ENCODE measurements at places on chromosomes 2 and 18.

GRCh38 chr18:9413576-9413975 is 61.7 kb upstream of the RALBP1 start:
- DNase-seq: no peak

GRCh38 chr18:74692367-74693013 is 94.8 kb downstream of the ZNF407 start:
- DNase-seq: no peak

DNA sequence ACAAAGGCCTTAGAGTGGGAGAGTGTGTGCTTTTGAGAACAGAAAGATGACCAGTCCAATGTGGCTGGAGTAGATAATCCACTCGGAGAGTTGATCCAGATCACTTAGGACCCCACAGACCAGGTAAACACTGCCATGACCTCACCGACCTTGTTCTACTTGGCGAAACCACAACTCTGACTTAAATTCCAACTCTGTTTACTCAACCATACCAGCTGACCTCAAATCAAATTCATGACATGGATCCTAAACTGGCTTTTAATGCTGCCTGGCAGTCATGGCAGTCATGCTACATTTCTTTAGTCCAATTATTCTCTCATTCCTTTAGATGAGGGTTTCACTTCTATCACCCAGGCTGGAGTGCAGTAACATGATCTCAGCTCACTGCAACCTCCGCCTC is 347.1 kb upstream of the FAM98A start:
- no peak for DNase-seq

DNA sequence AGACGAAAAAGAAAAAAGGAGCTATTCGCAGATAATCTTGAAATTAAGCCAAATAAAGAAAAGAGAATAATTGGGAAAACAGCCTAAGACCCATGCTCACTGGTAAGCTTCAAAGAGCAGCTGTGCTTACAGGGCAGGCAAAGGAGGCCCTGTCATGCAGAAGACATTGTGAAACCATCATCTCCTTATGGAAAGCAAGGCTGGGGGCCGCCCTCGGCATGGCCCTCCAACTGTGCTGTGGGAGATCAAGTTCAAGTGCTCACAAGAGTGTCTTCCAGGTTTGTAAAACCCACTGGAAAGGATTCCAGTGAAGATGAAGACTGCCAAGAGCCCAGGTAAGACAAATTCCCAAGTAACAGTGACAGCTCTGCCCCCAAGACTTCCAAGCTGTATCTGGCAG is 32.2 kb downstream of the ACVR1 start:
- DNase-seq: no peak

DNA sequence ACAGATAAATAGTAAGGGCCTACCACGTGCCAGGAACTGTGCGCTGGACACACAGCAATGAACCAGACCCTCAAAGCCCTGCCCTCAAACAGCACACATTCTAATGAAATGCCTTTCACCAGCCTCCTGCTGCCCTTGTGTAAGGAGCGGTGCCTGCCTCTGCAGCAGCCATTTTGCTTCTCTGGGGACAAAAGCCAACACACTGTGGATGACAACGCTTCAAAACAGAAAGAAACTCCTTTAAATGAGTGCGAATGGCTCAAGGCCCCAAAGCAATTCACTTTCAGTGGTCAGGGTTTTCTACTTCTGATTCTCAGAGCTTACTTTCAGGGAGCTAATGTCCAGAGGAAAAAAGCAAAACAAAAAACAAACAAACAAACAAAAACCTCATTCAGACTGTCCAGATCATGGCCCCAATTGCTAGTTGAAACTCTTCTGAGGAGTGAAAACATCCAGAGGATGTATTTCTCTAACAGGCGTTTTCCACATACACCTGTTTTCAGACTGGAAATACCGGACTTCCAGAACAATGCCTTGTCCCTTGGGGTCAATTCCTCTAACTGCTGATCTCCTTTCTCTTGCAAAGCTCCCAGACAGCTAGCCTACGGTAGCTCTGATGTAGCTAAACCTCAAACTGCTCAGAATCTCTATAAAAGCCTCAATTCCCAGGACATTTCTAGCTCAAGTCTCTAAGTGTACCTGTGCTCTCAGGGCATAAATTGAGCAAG is 323.3 kb upstream of the ZNF521 start:
- DNase-seq: no peak

- no peak for DNase-seq
These were observed 270.0 kb downstream of the CYP26B1 start for GRCh38 chr2:71877636-71878035.

- DNase-seq: no peak
These were observed 26.0 kb upstream of the CSRNP3 start for GRCh38 chr2:165443511-165443910.

- DNase-seq: no peak
These were observed 459.7 kb downstream of the LRATD1 start for GRCh38 chr2:15092181-15092580.

DNA sequence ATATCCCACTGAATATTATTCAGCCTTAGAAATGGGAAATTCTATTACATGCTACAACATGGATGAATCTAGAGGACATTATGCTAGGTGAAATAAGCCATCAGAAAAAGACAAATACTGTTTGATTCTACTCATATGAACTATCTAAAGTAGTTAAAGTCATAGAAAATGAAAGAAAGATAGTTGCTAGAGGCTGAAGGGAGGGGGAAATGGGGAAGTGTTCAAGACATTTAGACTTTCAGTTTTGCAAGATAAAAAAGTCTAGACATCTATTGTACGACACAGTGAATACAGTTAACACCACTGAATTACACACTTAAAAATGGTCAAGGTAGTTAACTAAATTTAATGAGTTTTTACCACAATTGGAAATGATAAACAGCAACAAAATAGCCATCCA is 835.9 kb upstream of the CHAC2 start:
- no peak for DNase-seq

- DNase-seq: no peak
These were observed 252.8 kb downstream of the MTX2 start for GRCh38 chr2:176521878-176522670.

- no peak for DNase-seq
These were observed 3.0 kb upstream of the ITSN2 start for GRCh38 chr2:24363301-24363700.

- no peak for DNase-seq
These were observed 348.3 kb upstream of the SOX11 start for GRCh38 chr2:5343785-5344335.

GRCh38 chr2:196594158-196594557 is 45.4 kb upstream of the CCDC150 start:
- DNase-seq: no peak

DNA sequence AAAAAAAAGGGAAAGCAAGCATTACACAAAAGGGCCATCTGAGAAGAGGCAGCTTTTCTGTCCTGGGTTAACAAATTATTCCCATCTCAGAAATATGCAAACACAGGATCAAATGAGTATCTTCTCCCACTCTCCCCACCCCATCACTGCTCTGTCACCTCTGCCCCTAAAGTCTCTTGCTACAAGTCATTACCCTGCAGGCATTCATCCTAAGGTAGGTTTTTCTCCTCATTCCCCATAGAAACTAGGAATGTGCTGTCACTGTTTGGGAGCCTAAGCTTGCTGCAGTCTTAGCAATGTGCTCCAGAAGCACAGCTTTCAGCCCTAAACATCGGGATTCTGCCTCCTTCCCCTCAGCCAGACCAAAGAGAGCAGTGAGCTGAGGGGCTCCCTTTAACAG is 3.6 kb downstream of the LRRTM1 start:
- DNase-seq: no peak

GRCh38 chr2:170563401-170563800 is 151.7 kb upstream of the SP5 start:
- DNase-seq: no peak

- DNase-seq: no peak
These were observed 165.2 kb upstream of the ALKAL2 start for GRCh38 chr2:453132-453531.

- no peak for DNase-seq
These were observed 135.7 kb downstream of the ARHGAP28 start for GRCh38 chr18:6865251-6865650.

- no peak for DNase-seq
These were observed 258.4 kb downstream of the CD226 start for GRCh38 chr18:69689121-69689759.

- DNase-seq: no peak
These were observed 149.1 kb downstream of the ATAD2B start for GRCh38 chr2:23777826-23778225.

- no peak for DNase-seq
These were observed 63.5 kb downstream of the TXNL1 start for GRCh38 chr18:56574861-56575260.

DNA sequence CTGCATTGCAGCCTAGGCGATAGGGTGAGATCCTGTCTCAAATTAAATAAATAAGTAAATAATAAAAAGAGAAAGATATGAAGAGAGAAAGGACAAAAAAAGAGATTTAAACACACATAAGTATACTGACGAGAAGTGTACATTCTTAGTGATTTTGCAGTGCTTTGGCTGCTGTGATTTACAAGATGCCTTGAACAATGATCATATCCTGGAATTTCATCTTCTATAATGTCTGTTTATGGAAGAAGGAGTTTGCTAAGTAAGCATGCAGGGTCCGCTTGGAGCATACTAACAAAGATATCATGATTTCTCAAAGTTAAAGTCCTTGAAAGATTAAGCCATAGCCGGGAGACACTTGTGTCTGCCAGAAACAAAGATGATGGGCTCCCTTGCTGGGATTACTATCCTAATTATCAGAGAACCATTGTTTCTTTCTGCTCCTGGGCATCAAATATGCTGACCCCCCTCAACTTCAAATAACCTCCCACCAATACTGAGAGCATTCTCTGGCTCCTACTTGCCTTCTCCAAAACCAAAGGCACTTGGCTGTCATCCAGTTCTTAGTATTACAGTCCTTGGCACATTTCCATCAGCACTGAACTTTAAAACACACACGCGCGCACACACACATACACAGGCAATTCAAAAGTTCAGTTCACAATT is 47.5 kb upstream of the STAM2 start:
- no peak for DNase-seq

DNA sequence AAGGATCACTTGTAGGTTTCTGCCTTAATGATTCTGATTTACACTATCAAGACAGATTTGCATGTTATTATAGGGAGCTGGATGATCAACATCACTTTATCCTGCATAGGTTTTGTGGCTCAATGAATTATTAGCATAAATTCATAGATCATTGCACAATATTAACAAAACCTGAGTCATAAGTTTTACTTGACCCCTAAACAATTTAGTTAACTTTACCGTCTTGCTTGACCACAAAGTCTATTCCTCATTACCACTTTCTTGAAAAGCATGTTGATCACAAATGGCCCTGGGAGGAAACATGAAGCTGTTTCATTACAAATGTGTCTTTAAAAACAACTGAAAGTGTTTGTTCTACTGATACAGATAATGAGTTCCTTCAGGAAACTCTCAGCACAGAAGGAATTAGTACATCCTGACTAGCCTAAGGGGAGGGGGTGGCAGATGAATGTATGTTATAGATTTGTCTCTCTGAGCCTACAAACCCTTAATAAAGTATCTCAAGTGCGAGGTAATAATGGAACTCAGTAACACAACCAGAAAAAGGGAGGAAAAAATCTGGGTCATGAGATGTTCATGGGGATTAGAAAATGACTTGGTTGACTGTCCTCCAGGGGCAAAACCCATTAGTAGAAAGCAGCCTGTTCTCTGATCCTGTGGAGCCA is 303.4 kb downstream of the PIK3C3 start:
- DNase-seq: no peak

DNA sequence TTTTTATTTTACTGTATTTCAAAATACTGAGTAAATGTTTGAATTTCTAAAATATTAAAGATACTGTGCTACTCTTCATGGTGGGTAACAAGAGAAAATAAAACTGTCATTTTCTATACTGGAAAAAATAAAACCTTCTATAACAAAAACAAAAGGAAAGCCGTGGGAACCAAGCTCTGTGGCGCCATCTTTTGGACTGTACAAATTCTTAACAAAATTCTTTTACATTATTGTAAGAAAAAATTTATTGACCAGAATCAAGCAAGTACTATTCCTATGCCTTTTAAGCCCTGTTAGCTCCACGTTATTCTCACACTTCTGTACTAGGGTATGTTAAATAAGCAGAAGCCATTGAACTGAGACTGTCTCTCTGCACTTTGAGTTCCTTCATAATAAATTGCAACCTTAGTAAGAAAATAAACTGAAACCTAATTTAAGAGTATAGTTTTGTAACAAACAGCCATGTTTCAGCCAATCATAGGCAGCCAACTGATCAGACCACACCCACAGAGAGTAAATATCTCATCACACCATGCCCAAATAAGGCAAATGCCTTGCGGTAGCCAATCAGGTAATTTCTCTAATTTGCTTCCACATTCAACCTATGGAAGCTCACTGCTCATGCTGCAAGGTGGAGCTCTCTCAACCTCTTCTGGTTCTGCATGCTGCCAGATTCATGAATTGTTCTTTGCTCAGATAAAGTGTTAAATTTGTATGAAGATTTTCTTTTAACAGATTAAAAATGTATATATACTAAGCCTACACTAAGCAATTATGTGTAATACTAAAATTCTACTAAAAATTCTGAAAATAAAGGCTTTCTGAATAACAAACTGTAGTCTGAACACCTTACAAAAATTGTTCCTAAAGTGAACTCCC is 42.2 kb downstream of the HIBCH start:
- no peak for DNase-seq

DNA sequence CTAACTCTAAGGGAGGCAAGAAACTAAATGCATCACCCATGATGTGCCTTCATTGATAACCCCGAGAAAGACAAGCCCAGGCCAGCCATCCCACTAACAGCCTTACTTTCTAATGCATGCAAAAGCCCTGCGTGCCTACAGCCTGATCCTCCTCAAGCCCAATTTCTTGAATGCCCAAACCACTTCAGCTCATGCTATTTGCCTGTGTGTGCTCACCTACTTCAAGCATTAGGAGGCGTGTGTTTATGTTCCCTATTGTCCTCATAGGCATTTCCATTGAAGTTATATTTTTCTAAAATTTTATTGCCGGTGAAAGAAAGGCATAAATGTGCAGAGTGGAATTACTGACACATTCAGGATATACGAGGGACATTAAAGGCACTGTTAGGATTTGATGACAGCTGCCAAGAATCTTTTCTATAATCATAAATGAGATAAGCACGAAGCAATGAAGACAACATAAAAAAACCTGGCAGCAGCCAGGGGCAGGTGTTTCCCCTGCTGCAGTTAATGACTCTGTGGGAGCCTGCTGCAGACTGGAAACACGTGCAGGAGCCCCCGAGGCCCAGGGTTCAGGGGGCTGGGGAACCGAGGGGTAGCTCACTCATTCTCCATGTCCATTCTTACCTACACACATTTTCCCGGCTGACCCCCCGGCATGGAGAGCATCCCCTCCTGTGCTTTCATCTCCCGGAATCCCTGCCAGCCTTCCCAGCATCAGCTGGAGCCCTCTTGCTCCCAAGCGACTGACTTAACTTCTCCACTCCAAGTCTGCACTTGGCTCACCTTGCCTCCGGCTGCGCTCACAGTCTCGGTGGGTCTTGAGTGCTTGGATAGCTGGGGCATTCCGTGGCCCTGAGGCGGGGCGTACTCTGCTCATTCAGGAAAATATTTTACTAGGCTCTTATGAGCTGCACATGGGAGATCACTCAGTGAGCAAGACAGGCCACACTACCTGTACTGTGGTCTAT is 292.3 kb upstream of the SIX2 start:
- DNase-seq: no peak

DNA sequence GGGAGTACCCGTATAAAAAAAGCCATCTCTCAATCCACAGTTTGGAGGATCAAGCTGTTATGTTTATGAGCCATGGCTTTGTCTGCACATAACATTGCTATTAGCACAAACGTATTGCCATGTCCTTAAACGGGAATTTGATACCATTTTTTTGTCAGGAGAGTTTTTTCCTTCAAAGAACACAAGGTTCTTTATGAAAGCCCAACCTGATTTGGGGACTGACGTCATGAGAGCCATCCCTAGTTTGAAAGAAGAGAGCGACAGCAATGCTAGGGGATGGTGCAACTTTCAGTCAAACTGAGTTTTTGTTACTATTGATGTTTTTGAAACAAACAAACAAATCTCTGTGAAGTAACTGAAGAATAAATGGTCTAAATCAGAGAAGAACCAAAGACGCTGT is 376.6 kb downstream of the EIPR1 start:
- DNase-seq: no peak
